ENCODE measurements at places on chromosomes 4 and X. TPM values are rescaled to one million over a fixed set of nuclear protein-coding genes. Genes with fewer than 3 reads are reported as not detected.

GRCh38 chr4:25694466-25694865, 38.8 kb downstream of the SLC34A2 start:
- DNase-seq, result no peak

The CORIN gene
- 1.1 TPM for total RNA-seq

- no peak for DNase-seq
These were observed 128.2 kb downstream of the CPEB2 start for GRCh38 chr4:15130441-15130840.

The CACNA1F gene
- total RNA-seq, result 0.03 TPM

GRCh38 chrX:82362990-82363389, 1145.1 kb upstream of the POU3F4 start:
- no peak for DNase-seq

GRCh38 chr4:93897559-93897958, 69.0 kb downstream of the ATOH1 start:
- DNase-seq, result no peak

DNA sequence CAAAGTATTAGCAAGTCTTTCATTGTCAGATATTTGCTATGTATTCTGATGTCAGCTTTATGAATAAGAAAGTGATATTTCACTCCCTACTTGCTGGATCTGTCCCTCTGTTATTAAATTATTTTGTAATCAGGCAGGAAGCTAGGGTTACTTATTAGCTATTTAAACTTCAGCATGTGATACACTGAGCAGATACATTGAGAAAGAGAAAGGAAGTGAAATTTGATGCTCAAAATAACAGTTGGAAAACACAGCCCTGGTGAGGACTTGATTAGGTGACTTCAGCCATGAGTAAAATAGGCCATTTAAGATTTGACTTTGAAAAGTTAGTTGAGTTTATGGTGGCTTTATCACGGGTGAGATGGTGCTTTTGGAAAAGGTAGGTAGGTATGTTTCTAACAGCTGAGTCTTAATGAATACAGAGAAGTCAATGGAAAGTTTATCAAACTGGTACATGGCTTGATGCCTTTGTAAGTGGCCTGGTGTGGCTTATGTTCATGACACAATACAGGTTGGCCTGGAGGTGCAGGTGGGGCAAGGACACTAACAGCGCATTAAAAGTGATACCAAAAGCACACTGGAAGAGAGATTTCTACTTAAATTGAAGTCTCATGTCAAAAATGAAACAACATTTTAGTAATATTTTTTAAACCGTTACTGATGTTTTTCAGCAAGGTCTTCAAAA, 321.2 kb upstream of the SPOCK3 start:
- no peak for DNase-seq

DNA sequence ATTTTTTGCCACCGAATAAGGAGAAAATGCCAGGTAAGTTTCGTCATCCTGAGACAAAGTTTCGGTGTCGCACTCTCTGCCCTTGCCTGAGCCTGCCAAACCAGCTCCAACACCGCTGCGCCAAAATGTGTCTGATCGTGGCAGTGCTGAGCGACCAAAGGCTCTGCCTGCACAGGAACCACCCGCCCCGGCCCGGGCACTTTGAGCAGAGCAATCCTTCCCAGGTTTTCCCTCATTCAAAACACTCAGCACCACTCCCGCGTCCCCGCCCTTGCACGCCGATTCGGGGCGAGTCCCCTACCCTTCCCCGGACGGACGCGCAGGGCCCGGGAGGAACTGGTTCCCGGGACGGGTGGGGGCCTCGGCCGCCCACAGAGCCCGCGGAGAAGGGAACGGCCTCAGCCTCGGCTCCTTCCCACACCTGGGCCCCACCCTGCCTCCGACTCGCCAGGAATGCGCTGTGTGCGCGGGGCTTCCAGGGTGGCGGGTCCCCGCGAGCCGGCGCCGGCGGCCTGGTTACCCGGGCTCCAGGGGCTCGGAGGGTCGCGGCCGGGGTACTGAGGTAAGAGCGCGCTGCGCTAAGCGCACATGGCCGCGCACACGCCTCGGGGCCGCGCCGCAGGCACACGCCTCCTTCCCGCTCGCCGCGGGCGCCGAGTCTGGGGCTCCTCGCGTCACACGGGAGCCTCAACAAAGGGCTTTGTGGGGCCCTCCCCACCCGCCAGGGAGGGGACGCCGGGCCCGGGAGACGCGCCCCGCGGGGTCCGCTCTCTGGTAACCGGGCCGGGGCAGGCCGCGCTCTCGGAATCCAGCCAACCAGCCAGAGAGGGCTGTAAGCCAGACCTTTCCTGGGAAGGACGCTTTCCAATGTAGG, at the start of gene C4orf36:
Gene C4orf36 (minus strand): TSS at position 661 of the 874 bp plus-strand sequence. CDS start 902 bp downstream, outside the sequence.
- DNase-seq, result peak; percentile 89

- DNase-seq, result no peak
These were observed 248.2 kb downstream of the PARM1 start for GRCh38 chr4:75180790-75181776.

- DNase-seq, result no peak
These were observed 13.7 kb upstream of the ODAM start for GRCh38 chr4:70181864-70182263.

DNA sequence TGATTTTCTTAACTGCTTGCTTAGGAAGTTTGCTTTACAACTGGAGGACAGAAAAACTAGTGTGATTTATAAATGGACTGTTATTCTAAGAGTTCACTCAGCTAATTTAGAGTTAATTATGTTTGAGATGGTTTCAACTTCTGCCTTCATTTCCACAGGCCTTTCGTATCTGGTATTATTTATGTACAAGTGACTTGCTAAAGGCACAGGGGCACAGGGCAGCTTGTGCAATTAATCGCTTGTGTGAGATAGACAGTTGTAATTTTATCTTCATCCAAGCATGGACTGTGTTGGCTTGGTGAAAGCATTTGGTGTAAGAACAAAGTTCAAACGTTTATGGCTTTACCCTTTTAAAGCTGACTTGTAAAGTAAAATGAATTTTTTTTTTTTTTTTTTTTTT, 38.3 kb downstream of the GPAT3 start:
- no peak for DNase-seq

DNA sequence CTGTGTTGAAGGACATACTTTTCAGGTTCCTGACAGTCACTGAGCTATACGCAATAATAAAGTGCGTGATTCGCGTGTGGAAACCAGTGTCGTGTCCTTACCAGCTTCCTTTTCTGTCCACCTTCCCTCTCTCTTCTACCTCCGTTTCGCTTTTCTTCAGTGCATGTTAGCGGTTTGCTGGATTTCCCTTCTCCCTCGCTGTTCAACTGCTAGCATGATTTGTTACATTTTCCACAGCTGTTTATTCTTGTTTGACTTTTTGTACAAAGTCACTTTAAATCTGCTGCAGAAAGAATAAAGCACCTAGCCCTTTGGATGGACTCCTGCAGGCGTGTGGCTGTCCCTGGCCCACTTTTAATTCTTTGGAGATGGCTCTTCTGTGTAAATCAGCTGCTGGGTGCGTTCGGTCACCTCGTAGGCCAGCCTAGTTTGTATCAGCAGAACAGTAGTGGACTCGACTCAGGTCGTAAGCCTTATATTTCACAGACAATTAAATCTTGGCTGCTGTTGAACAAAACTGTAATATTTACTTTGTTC, 8.9 kb upstream of the HAND2 start:
- no peak for DNase-seq

DNA sequence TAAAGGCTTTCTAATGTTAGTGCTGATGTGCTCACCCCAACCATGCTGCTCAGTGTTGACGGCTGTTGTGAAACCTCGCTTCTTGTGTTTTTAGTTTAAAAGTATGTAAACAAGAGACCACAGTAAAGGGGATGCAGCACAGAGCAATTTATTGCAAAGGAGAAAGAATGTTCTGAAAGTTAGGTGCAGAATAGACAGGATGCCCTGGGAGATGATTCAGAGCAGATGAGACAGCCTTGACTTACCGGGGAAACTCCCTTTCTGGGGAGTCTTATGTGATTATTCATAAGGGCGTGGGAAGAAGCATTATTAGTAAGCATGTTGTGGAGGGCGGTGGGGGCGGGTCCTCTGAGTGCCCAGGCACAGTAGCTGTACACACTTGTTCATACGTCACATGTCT, 47.7 kb downstream of the EVC start:
- no peak for DNase-seq

- no peak for DNase-seq
These were observed 583.5 kb upstream of the FAT1 start for GRCh38 chr4:187307131-187307530.

DNA sequence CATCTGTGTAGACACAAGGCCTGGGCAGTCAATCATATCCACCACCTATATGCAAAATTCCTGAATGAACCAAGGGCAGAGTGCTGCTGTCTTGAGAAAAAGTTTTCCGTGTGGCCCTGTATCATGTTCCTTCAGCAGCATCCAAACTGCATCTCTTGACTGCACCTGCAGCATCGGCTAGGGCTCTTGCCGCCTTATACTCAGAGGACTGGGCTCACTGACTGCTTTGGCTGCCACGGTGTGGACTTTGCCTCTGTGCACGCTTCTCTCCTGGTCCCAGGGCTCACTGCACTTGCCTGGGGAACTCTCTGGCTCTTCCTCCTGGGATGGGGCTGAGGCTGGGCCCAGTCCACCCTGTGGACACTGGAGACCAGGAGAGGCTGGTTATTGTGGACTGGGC, 39.5 kb upstream of the STS start:
- DNase-seq, result no peak

- no peak for DNase-seq
These were observed 70.5 kb downstream of the HADH start for GRCh38 chr4:108060164-108060563.

GRCh38 chr4:11407551-11407950, 21.1 kb downstream of the HS3ST1 start:
- DNase-seq, result no peak

The ZXDA gene
- 2.9 TPM for total RNA-seq

The COL25A1 gene
- 0.34 TPM for total RNA-seq

The ANXA10 gene
- 17.1 TPM for total RNA-seq

- no peak for DNase-seq
These were observed 5.2 kb upstream of the RADX start for GRCh38 chrX:106606571-106606970.

- peak; percentile 79 for DNase-seq
These were observed at the start of gene SPON2 for GRCh38 chr4:1172228-1172851. Gene SPON2, minus strand, starts transcription at chr4:1172583.

- DNase-seq, result peak; percentile 15
These were observed 61.1 kb downstream of the FBXO8 start for GRCh38 chr4:174222266-174222872.

GRCh38 chrX:77450415-77450814, 3.2 kb downstream of the FGF16 start:
- no peak for DNase-seq

GRCh38 chr4:118279328-118279727, 73.5 kb downstream of the PRSS12 start:
- DNase-seq, result no peak

GRCh38 chrX:46912603-46913491, 626 bp downstream of the JADE3 start:
- DNase-seq, result peak; percentile 30

The TECRL gene
- not detected for total RNA-seq

- no peak for DNase-seq
These were observed 95.7 kb upstream of the MAOA start for GRCh38 chrX:43560247-43560946.

DNA sequence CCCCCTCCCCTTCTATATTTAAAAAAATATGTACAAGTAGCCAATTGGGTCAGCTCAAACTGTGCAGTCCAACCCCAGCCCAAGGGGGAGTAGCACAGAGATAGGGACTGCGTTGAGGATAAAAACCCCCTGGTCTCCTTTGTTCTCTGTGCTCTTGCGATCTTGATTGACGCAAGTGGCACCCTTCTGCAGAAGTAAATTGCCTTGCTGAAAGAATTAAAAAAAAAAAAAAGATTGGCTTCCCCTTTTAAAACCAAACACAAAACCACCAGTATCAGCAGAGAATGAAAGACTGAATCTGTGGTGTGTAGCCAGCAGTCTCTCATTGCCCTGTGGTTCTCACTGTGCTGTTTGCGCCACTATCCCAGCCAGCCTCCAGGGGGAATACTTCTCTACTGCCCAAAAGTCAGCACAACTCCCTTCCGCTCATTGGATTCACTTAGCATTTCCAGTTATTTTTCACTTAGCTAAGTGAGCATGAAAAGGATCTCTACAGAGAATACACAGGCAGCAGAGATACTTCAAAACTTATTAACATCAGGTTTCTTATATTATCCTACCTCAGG, 29.7 kb downstream of the MANBA start:
- DNase-seq, result no peak

The FAM9A gene
- total RNA-seq, result not detected

- DNase-seq, result no peak
These were observed 156.4 kb downstream of the ARX start for GRCh38 chrX:24859211-24859841.

The CTAG1A gene
- not detected for total RNA-seq

The CFAP99 gene
- 0.28 TPM for total RNA-seq

DNA sequence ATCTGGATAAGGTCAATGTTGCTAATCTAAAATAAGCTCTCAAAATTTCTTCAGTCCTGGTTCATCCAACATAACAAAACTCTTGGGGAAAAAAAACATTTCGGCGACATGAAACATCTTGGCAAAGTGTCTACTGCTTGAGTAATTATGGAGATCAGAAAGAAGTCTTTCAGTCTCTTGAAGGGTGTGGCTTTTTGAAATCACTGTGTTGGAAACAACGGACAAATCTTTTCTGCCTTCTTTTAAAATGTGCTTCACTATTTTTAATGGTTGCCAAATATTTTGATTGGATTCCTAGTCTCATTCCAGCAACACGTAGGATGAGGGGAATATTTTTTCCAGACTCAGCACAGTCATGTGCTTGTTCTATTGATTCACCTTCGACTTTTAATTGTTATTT, 138.6 kb downstream of the KLHL8 start:
- DNase-seq, result no peak

DNA sequence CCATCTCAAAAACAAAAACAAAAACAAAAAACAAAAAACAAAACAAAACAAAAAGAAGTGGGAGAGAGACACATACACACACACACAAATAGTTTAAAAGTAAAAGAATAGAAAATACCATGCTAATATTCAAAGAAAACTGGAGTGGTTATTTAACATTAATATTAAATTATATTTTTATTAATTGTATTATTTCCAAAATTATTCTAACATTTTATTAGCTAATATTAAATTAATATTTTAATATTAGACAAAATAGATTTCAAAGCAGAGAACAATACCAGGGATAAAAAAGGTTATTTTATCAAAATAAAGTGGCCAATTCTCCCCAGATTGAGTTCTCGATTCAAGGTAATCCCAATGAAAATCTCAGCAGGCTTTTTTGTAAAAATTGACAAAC, 90.9 kb downstream of the NAT8L start:
- DNase-seq, result no peak

- no peak for DNase-seq
These were observed 33.5 kb downstream of the RS1 start for GRCh38 chrX:18638398-18638797.

Data from pancreas (tissue), 10 donors.